ENCODE measurements at places on chromosomes 2 and 18.

- DNase-seq: no peak
Measured at GRCh38 chr2:197052356-197052755, 125.8 kb upstream of the PGAP1 start.

DNA sequence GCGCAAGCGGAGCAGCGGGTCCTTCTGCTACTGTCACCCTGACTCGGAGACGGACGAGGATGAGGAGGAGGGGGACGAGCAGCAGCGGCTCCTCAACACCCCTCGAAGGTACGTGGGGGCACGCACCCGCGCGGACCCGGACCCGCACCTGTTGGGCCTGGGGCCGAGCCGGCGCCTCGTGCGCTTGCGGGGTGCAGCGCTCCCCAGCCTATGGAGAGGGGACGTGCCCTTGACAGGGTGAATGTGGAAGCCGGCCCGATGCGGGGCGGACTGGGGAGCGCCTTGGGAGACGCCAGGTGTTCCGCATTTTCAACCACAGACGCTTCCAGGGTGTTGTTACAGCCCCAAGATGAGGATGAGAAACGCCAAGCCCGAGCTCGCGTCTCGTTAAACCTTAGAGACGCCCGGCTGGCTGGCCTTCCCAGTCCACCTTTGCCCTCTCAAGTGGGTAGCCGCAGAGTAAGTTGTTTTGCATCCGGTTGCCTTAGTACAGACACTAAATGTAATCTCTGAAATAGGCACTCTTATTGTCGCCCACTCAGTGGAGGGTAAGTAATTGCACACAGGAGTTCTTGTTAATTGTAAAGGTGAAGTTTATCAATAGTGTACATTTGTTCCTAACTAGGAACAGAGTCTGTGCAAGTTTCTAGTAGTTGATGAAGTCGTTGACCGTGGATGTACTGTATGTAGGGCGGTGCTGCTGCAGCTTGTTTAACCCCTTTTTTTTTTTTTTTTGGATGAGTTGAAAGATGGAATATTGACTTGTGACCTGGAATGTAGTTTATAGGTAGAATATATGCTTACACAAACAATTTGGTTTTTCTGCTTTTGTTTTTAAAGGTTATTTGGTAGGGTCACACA lies 815 bp downstream of the GMCL1 start:
- DNase-seq: peak; percentile 51

DNA sequence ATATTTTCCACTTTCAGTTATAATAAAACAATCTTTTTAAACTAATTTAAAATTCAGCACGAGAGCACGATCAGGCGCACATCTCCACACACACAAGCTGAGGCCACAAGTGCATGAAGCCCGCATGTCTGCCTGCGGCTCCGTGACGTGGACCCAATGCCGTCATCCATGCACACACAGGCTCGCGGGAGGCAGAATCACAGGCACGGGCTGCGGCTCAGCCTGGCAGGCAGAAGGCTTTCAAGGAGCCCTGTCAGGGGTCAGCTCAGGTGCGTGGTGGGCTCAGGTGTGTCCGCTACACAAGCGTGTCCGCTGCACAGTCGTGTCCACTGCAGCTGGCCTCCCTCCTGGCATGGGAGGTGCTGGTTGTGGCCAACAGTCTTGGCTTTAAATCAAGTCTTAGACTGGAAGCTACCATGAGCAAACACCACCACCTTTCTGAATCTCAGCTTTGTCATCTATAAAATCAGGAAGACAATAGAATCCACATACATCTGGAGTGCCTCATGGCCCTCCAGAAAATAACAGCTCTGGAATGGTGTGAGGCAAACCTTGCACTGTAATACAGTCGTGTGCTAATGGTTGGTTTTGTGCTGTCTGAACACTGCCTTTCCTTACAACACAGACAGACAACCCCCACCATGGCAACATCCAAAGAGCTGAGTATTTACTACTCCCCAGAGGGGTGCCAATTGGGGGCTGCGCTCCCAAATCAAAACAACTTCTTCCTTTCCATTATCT lies 210.1 kb downstream of the NDUFA10 start:
- no peak for DNase-seq

DNA sequence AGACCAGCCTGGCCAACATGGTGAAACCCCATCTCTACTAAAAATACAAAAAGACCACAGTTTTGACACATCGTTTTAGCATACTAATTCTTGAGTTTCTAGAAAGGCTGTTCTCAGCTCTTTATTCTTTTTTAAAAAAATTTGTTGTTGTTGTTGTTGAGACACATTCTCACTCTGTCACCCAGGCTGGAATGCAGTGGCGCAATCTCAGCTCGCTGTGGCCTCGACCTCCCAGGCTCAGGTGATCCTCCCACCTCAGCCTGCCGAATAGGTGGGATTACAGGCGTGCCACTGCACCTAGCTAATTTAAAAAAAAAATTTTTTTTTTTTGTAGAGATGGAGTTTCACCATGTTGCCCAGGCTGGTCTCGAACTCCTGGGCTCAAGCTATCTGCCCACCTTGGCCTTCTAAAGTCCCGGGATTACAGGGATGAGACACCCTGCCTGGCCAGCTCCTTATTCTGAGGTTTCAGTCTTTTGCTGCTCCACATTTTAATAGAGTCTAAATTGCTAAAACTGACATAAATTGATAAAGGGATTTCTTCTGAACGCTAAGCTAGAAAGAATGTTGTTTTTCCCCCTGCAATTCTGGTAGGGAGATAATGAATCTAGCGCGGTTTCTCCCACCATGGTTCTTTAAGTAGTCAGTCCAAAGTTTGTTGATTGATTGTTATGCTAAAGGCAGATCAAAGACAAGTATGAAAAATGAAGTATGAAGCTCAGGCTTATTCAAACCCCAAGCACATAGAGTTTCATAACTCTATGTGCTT lies 32.6 kb upstream of the CABLES1 start:
- DNase-seq: no peak

GRCh38 chr2:103875531-103875930 lies 978.4 kb upstream of the POU3F3 start:
- no peak for DNase-seq

GRCh38 chr2:106953236-106953635 lies 67.3 kb upstream of the ST6GAL2 start:
- DNase-seq: no peak

DNA sequence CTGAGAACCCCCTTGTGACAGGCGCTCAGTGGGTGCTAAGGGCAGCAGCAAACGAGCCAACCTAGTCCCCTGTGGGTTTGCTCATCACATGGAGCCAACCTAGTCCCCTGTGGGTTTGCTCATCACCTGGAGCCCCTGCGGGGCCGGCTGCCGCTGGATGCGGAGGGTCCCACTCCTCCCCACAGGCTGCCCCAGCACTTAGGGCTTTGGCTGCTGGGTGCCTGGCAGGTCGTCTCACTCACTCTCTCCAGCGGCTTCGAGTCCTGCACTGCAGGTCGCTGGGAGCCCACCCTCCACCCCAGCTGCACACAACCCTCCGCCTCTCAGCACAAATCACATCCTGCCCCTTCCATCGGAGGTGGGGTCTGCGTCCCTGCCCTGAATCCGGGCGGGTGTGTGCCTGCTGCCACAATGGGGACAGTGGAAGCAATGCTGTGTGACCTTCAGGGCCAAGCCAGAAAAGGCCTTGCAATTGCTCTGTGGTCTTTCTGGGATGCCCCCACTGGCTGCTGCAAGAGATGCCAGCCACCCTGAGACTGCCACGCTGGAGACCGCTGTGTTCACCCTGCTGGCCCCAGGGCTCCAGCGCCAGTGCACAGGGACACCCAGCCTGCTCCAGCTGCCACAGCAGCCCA lies 248.1 kb upstream of the SALL3 start:
- no peak for DNase-seq

DNA sequence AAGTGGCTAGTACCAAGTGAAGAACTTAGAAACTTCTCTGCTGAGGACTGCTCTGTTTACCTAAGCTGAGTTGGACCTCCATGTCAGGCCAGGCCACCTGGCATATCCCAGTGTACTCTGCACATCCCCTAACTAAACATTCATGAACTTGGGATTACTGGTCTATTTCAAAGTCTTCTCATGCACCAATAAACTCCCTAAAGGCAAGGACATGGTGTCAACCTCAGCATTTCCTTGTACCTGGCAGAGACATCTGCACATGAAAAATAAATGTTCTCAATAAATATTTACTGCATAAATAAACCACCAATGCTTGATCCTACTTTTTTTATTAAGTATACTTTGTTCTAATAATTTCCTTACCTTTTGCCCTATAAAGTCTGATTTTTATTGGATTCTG lies 124.8 kb downstream of the LAMA1 start:
- no peak for DNase-seq

DNA sequence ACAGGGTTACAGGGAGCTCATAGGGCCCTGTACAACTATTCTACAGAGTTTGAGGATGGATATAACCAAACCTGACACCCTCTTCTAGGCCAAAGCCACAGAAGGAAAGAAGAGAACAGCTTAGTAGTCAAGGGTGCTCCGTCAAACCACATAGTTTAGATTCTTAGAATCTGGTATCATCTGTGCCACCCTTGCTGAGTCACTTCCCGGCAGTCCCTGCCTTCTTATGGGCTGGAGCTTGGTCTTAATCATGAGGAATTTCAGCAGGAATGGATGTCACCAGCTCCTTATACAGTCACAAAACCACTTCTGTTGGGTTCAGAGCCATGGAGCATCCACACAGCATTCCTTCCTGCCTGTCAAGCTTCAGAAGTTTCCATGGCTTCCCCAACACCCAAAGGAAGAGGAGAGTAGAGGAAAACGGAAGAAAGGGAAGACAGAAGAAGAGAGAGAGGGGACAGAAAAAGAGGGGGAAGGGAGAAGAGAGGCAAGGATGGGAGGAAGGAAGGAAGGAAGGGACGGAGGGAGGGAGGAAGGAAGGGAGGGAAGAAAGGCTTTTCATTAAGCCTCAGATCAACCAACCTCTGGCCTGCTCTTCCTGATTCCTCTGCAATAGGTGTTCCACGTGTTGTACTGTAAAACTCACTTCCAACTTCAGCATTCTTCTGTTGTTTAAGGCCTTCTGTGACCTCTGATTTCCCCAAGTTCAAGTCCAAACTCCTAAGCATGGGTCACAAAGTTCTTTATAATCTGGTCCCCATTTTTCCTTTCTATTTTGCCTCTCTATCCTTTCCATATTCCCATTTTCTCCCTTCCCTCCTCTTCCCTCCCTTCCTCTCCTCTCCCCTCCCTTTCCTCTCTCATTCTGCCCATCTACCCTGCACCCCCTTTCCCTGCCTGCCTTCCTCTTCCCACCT lies 246.1 kb upstream of the TNP1 start:
- DNase-seq: no peak

- no peak for DNase-seq
Measured at GRCh38 chr18:6719910-6720683, 9.4 kb upstream of the ARHGAP28 start.

DNA sequence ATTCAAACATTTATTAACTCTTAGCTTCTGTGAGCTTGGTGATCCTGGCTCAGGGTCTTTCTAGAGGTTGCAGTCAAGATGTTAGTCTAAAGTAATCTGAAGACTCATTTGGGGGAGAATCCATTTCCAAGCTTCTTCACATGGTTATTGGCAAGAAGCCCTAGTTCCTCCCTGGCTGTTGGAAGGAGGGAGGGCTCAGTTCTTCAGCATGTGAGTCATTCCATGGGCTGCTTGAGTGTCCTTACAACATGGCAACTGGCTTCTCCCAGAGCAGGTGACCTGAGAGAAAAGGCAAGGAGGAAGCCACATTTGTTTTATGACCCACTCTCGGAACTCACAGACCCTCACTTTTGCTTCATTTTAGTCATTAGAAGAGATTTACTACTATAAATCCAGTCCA lies 10.6 kb upstream of the C2orf74 start:
- no peak for DNase-seq

- DNase-seq: no peak
Measured at GRCh38 chr18:56115071-56116015, 523.0 kb downstream of the TXNL1 start.

- DNase-seq: no peak
Measured at GRCh38 chr2:68739595-68740399, 5.2 kb downstream of the ARHGAP25 start.

DNA sequence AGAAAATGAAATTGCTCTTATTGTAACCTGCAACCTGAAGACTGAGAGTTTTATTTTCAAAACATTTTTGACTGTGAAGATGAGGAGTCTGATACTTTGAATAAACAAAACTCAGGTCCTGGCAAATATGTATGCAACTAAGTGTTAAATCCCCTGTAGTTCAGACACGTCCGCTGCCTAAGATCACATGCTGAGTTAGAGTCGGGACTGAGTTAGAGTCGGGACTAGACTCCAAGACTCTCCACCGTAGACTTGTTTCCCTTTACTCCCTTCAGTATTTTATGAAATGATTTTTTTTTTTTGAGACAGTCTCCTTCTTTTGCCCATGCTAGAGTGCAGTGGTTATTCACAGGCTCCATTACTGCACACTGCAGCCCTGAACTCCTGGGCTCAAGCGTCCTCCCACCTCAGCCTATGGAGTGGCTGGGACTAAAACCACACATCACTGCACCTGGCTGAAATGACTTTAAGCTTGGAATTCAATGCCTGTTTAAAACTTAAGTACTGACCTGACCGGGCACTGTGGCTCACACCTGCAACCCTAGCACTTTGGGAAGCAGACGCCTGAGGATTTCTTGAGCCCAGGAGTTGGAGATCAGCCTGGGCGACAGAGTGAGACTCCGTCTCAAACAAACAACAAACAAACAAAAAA lies 28.0 kb upstream of the PMAIP1 start:
- DNase-seq: no peak

- no peak for DNase-seq
Measured at GRCh38 chr18:36531636-36532035, 234.1 kb downstream of the FHOD3 start.

- DNase-seq: no peak
Measured at GRCh38 chr18:79523206-79523735, 127.5 kb downstream of the NFATC1 start.

- DNase-seq: no peak
Measured at GRCh38 chr2:3212061-3212362, 165.6 kb downstream of the EIPR1 start.

DNA sequence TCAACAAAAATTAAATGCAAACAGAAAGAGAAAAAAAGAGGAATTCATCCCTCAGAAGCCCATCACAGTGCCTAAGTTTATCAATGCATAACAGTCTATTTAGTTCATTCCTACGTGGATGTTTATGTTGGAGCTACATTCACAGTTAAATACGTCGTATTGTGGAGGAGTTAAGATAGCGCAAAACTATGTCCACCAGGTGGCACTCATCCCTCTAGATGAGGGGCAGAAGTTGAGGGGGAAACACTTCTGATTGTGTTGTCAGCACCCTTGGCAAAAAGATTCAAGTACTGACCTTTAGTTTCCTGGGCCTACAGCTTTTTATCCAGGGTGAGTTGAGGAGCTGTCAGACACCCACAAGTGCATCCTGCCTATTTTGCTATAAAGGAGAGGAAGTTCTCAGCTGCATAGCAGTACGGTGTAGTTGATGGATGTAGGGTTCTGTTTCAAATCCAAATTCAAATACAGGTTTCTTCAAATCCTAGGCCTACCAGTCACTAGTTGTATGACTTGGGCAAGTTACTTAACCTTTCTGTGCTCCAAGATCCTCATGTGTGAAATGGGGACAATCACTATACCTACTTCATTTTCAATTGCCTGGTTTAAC lies 26.8 kb upstream of the MYO1B start:
- no peak for DNase-seq

- DNase-seq: no peak
Measured at GRCh38 chr2:98479959-98480524, 35.4 kb downstream of the INPP4A start.
